Temporal lobe (tissue), 4 donors: ENCODE measurements at places on chromosomes 2 and 18. TPM values are rescaled to one million over a fixed set of nuclear protein-coding genes. Genes with fewer than 3 reads are reported as not detected.

Gene RAB31
- 27.3 TPM for total RNA-seq

Gene UNC80
- total RNA-seq = 11.8 TPM

Gene SERPINB11
- total RNA-seq = not detected

Gene VAMP5
- total RNA-seq = 3.4 TPM

Gene FNDC4
- 47.9 TPM for total RNA-seq

Gene TTC31
- total RNA-seq = 9.1 TPM

Gene VWC2L
- total RNA-seq = 3.2 TPM

Gene CDH19
- 0.25 TPM for total RNA-seq

Gene POTEI
- total RNA-seq = under 0.01 TPM

Gene HRH4
- not detected for total RNA-seq

Gene STPG4
- 0.49 TPM for total RNA-seq

Gene RUFY4
- not detected for total RNA-seq

Gene TGFA
- 3.7 TPM for total RNA-seq

Gene CYP27C1
- 3.4 TPM for total RNA-seq

Gene MGAT4A
- total RNA-seq = 24.8 TPM
